Activated CD4-positive, CD25-positive, alpha-beta regulatory T cell treated with anti-CD3 and anti-CD28 coated beads, Interleukin-2, amount 50 U/mL, for 72 hours (primary cell): ENCODE measurements at places on chromosomes 7 and 10.

DNA sequence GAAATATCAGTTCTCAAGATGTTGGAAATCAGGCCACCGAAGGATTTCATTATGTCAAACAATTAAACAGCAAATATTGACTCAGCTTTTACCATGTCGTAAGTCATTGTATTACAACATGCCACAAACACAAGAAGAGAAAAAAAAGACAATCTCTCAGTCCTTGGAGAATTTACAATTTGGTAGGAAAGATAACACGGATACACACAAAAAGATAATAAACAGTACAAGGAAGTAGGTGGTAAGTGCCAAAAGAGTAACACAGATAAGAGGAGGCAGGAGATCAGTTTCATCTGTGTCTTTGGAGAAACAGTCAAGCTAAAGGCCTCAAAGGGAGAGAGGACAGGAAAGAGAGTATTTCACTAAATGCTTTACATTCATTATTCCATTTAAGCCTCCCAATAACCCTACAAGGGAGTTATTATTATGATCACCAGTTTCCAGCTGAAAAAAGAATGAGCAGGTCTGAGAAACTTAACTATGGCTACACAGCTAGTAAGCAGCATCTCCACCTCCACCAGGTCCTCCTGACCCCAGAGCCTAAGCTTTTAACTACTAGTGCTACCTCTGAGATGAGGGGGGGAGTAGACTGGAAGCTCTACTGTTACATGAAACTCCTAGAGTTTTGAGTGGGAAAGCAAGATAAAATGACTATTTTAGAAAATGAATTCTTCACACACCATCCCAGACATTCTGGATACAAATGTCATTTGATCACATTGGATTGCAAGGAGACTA, 13.9 kb upstream of the DNAJC1 start:
- no peak for DNase-seq

GRCh38 chr7:157362729-157363128, 25.9 kb downstream of the DNAJB6 start:
- no peak for DNase-seq

GRCh38 chr7:132298790-132299189, 277.5 kb downstream of the PLXNA4 start:
- DNase-seq, result no peak

DNA sequence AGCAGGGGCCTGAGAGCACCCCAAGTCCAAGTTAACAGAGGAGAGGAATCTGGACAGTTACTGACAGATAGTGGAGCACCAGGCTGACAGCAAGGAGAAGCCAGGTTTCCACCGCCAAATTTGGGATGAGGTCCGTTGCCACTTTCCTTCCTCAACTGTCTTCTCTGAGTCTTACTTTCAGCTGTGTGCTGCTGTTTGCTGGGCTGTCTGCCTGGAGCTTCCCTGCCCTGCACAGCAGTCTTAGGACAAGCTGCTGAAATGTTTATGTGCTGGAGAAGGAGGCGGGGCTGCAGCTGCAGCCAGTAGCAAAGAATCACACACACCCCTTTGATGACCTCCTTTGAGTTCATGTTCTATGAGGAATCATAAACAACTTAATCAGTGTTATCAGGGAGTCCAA, 17.4 kb upstream of the CYP3A7 start:
- DNase-seq, result no peak

DNA sequence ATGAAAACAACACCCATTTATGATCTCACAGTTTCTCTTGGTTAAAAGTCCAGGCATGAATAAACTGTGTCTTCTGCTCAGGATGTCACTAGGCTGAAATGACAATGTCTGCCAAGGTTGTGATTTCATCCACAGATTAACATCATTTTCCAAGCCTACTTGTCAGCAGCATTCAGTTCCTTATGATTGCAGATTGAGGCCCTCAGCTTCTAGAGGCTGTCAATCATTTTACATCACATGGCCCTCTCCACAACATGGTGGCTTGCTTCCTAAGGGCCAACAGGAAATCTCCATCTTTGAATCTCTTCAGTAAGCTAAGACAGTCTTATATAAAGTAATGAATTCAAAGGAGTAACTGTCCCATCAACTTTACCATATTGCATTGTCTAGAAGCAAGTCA, 377.6 kb downstream of the ANKRD7 start:
- DNase-seq, result no peak
